ENCODE measurements at places on chromosomes 16 and 17.
A peak's percentile ranks its signal among the peaks of the same experiment; 100 is the strongest.

GRCh38 chr16:61179561-61179960 is 856.7 kb downstream of the CDH8 start:
- DNase-seq = no peak
- H3K27me3 ChIP-seq = no peaks in the 10 kb centered on the region
- no peak overlapping the region for H3K27ac ChIP-seq
- H3K4me3 ChIP-seq = no peak overlapping the region
- H3K36me3 ChIP-seq = no peaks in the 10 kb centered on the region

- peaks cover 17% of the 10 kb centered on the region for H3K4me1 ChIP-seq
- H3K36me3 ChIP-seq = no peaks in the 10 kb centered on the region
- H3K27ac ChIP-seq = peak overlapping the region; percentile 31
- no peaks in the 10 kb centered on the region for H3K27me3 ChIP-seq
Measured at GRCh38 chr16:67504031-67505021, 21.0 kb upstream of the AGRP start.

DNA sequence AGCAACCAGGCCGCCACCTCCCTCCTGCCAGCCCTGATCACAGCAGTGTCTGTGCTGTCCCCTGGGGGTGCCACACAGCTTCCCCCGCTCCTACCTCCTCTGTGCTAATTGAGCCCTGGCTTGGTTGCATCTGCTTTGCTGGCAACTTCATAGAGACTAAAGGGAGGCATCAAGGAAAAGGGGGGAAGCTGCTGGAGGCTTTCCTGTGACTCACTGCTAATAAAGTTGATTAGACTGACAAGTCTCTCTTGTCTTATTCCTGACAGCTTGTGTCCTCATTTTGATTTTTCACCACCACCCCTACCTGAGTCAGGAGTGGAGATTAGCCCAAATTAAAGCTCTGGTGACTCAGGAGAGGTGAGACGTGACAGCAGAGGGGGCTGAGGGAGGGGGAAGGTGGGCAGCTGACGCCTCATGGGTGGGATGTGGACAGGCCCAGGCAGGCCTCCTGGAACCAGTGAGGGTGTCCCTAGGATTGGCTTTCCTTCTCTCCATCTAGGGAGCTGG is 310.0 kb downstream of the CBLN1 start:
- peak overlapping the region; percentile 3 for H3K27ac ChIP-seq
- H3K36me3 ChIP-seq = no peaks in the 10 kb centered on the region
- peaks cover 18% of the 10 kb centered on the region for H3K4me1 ChIP-seq

DNA sequence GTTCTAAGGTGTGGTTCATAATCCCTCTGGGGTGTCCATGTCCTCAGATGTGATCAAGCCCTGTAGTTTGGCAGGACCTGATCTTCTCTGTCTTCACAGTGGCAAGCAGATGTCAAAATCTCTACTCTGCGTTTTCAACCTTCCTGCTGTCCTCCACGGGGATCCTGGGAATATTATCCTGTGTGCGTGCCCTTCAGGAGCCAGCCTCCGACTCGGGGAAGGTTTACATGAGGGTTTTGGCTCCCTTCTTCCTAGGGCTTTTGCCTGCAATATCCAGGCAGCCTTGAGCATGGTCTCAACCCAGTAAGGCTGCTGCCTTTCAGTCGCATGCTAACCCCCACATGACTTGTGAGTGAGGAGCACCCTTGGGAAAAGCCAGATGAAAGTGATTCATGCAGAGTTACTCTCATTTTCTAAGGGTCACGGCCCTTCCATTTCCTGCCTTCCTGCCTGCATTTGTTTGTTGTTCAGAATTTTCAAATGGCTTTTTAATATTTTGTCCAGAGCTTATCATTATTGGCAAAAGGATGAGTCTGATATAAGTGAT is 202.2 kb upstream of the CHMP6 start:
- H3K27ac ChIP-seq = peak overlapping the region; percentile 82
- no peaks in the 10 kb centered on the region for H3K27me3 ChIP-seq
- DNase-seq = no peak
- H3K36me3 ChIP-seq = no peaks in the 10 kb centered on the region
- no peak overlapping the region for H3K4me3 ChIP-seq

DNA sequence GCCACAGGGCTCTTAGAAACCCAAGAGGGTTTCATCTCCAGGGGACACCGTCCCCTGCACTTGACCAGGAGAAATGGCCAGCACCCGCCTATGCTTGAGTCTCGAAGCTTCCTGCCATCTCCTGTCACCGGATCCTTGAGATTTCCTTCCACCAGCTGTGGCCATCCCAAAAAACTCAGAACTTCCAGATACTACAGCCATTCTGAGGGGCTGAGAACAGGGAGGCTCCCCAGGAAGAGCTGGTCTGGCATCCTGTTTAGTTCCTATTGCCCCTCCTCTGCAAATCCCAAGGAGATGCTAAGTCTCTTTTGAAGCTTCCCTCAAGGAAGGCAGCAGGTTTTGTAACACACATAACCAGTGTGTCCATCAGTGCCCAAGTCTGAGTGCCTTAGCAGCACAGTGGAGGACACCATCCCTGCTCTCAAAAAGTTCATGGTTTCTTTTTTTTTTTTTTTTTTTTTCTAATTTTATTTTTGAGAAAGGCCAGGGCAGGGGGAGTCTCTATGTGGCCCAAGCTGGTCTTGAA is 2.0 kb downstream of the UBALD2 start:
- H3K4me1 ChIP-seq = peaks cover 76% of the 10 kb centered on the region
- no peaks in the 10 kb centered on the region for H3K27me3 ChIP-seq
- no peak overlapping the region for H3K4me3 ChIP-seq
- DNase-seq = no peak
- peaks cover 13% of the 10 kb centered on the region for H3K36me3 ChIP-seq
- H3K27ac ChIP-seq = peak overlapping the region; percentile 97

GRCh38 chr16:53153130-53153529 is 98.3 kb downstream of the CHD9 start:
- peaks cover 24% of the 10 kb centered on the region for H3K36me3 ChIP-seq
- H3K27me3 ChIP-seq = no peaks in the 10 kb centered on the region
- no peak overlapping the region for H3K4me3 ChIP-seq
- H3K4me1 ChIP-seq = peaks cover 23% of the 10 kb centered on the region

- no peaks in the 10 kb centered on the region for H3K36me3 ChIP-seq
- DNase-seq = no peak
- H3K27ac ChIP-seq = no peak overlapping the region
Measured at GRCh38 chr16:78097548-78097947, 1.9 kb upstream of the WWOX start.

DNA sequence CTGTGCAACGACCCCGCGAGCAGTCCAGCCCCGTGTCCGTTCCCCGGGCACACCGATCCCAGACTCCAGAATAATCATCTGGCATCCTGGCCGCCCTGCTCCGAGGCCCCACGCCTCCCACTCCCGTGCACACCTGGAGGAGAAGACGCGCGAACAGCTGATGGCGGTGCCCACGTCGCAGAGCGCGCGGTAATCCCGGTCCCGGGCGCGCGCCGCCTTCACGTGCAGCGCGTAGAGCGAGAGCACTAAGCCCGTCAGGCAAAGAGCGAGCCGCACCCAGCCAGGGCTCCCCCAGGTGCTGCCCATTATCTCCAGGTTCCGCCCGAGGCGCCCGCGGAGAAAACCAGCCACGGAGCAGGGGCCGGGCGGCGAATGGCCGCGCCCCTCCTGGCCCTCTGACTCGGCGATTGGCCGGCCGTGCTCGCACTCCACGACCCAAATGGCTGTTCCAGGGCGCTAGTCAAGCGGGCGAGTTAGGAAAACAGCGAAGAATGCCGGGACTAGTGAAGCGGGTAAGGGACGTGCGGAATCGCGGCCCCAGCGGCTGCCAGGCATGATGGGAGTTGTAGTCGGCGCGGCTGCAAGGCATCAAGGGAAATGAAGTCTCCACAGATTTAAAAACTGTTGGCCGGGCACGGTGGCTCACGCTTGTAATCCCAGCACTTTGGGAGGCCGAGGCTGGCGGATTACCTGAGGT is at the start of gene VKORC1:
Gene VKORC1 (minus strand): TSS at position 374 of the 697 bp plus-strand sequence. CDS start 68 bp downstream, at position 306.
- DNase-seq = no peak
- no peaks in the 10 kb centered on the region for H3K36me3 ChIP-seq
- peaks cover 17% of the 10 kb centered on the region for H3K4me1 ChIP-seq
- peak within 1 kb of the TSS; percentile 80 for H3K4me3 ChIP-seq

- no peaks in the 10 kb centered on the region for H3K36me3 ChIP-seq
- H3K4me1 ChIP-seq = peaks cover 15% of the 10 kb centered on the region
- H3K4me3 ChIP-seq = no peak overlapping the region
- peak overlapping the region; percentile 55 for H3K27ac ChIP-seq
Measured at GRCh38 chr17:42894283-42895184, 6.1 kb upstream of the G6PC1 start.

GRCh38 chr16:4790261-4790660 is 2.1 kb upstream of the SEPTIN12 start:
- no peak overlapping the region for H3K4me3 ChIP-seq
- no peak for DNase-seq
- no peaks in the 10 kb centered on the region for H3K4me1 ChIP-seq
- H3K36me3 ChIP-seq = no peaks in the 10 kb centered on the region
- H3K27me3 ChIP-seq = no peaks in the 10 kb centered on the region

DNA sequence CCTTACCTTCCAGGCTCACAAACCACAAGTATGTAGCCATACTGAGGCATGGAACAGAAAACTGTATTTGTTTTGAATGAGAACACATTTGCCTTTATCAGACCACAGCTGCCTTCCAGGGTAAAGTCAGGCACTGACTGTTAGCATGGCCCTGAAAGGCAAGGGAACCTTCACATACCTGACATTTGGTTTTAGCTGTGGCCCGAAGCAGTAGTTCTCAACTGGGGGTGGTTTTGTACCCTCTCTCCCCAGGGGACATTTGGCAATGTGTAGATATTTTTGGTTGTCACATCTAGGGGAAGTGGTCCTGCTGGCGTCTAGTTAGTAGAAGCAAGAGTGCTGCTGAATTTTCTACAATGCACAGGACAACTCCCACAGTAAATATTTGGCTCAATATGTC is 9.2 kb downstream of the HERPUD1 start:
- no peaks in the 10 kb centered on the region for H3K27me3 ChIP-seq
- no peak overlapping the region for H3K27ac ChIP-seq
- H3K4me1 ChIP-seq = peaks cover 16% of the 10 kb centered on the region
- no peak for DNase-seq

DNA sequence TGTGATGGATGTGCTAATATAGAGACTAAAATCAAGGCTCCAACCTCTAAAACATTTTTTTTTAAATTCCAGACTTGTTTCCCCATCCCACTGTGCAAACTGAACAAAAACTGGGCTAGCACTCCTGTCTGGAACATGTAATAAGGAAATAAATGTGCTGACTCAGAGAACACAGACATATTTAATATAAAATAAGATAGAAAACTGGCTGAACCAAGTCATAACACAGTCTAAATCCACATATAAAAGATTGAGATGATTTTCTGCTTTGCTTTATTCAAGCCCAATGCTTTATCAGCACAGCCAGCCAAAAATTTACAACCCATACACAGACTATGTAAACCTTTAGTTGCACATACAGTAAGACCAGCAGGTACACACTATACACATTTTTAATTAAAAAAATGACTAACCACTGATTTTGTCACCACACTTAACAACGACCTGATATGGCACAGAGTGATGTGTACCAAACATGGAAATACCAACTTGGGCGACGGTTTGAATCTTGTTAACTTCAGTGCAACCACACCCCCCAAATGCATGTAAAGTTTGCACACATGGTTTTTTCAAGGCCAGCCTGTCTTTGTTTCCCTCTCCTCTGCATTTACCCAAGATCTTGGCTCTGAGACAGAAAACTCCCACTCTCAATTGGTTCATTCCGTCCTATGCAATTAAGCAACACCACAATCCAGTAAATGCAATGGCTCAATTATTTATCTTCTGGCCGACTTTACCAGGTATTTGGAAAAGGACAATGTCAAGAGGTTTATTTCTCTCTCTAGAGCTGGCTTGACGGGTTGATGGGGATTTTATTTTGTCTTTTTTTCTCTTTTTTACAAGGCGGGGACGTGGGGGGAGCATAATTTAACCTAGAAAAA is 1.2 kb downstream of the STAT3 start:
- H3K4me1 ChIP-seq = peaks cover 52% of the 10 kb centered on the region
- peak overlapping the region; percentile 99 for H3K27ac ChIP-seq
- DNase-seq = no peak
- H3K4me3 ChIP-seq = peak overlapping the region; percentile 96
- no peaks in the 10 kb centered on the region for H3K36me3 ChIP-seq

DNA sequence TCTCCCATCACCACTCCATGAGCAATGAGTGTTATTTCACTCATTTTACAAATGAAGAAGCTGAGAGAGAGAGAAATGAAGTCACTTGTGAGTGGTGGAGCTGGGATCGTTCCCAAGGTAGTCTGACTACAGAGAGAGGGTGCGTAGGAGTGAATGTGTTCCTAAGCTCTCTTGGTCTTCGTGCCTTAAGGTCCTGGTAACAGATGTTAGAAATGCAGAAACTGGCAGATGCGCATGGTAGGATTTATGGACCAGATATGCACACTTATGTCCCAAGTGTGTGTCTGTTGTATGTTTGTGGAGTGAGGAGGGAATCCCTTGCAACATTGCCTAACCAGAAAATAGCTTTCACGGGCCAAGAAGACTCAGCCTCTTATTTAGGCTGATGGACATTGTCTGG is 93.2 kb upstream of the ZNF469 start:
- H3K27me3 ChIP-seq = no peaks in the 10 kb centered on the region
- H3K4me3 ChIP-seq = no peak overlapping the region
- no peaks in the 10 kb centered on the region for H3K36me3 ChIP-seq
- peaks cover 11% of the 10 kb centered on the region for H3K4me1 ChIP-seq

DNA sequence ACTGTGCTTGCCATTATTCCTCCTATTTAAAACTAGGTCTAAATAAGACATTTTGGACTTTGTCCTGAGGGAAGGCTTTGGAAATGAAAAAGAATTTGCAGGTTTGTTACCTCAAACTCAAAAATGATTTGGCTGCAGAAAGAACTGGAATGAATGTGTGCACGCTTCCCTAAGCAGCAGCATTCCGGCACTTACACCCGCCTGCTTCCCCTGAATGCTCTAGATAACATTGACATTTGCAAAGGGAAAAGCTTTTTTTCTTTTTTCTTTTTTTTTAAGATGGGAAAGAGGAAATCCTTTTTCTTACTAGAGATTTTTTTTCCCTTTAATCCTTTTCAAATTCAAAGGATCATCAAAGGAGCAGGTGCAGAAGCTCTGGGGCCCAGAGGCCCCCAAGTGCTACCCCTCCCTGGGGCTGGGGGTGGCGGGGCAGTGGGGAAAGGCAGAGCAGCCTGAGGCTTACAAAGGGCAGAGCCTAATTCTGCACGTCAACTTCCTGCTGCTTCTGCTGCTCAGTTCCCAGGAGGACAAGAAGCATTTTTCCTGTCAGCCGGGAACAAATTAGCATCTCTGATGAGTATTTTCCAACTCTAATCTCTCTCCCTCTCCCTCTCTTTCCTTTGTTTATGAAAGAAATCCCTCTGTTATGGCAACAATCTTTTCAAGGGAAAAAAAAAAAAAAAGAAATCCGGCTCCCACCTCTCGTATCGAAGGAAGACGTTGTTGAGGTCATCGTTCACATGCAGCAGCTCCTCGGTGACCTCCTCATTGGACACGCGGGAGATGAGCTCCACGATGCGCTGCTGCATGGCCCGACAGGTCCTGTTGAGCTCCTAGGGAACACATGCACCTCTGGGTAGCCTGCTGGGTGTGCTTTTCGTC is 32.1 kb upstream of the SREBF1 start:
- H3K4me1 ChIP-seq = peaks cover 6% of the 10 kb centered on the region
- H3K27me3 ChIP-seq = no peaks in the 10 kb centered on the region
- no peak overlapping the region for H3K4me3 ChIP-seq

- H3K4me1 ChIP-seq = peaks cover 40% of the 10 kb centered on the region
- no peak overlapping the region for H3K27ac ChIP-seq
- no peaks in the 10 kb centered on the region for H3K27me3 ChIP-seq
- no peak overlapping the region for H3K4me3 ChIP-seq
Measured at GRCh38 chr16:75052481-75053202, 53.8 kb downstream of the ZNRF1 start.

All from vagina (tissue), 2 donors.